ENCODE measurements at places on chromosomes 16 and 17.
A peak's percentile ranks its signal among the peaks of the same experiment; 100 is the strongest.

GRCh38 chr16:54505549-54506213 is 219.1 kb upstream of the IRX3 start:
- DNase-seq = no peak

- DNase-seq = peak; percentile 58
These were observed 56.0 kb downstream of the TNFRSF13B start for GRCh38 chr17:16915752-16916556.

- DNase-seq = no peak
These were observed at the start of gene SLC12A3 for GRCh38 chr16:56864960-56865359. Gene SLC12A3, plus strand, starts transcription at chr16:56865207. Its CDS starts 29 bp downstream, at chr16:56865236.

GRCh38 chr16:86665319-86665675 is 86.9 kb downstream of the FOXL1 start:
- DNase-seq = peak; percentile 64

GRCh38 chr17:82611140-82612058 is 36.8 kb downstream of the WDR45B start:
- DNase-seq = no peak
